ENCODE measurements at places on chromosomes 2 and 18. TPM values are rescaled to one million over a fixed set of nuclear protein-coding genes. Genes with fewer than 3 reads are reported as not detected.

The ZNF521 gene
- 54.8 TPM for polyA plus RNA-seq

The ARL4C gene
- polyA plus RNA-seq: 7.0 TPM

The RTP5 gene
- polyA plus RNA-seq: not detected

The HYCC2 gene
- polyA plus RNA-seq: 5.9 TPM

The NEURL3 gene
- 0.10 TPM for polyA plus RNA-seq

The CHAC2 gene
- 2.9 TPM for polyA plus RNA-seq

The CGREF1 gene
- 3.1 TPM for polyA plus RNA-seq

The HADHA gene
- polyA plus RNA-seq: 189 TPM

The NEMP2 gene
- polyA plus RNA-seq: 4.6 TPM

The UGT1A7 gene
- polyA plus RNA-seq: not detected

The DSC2 gene
- polyA plus RNA-seq: 13.9 TPM

The ROCK2 gene
- 46.1 TPM for polyA plus RNA-seq
